Stimulated activated CD8-positive, alpha-beta memory T cell treated with anti-CD3 and anti-CD28 coated beads, Interleukin-15, amount 100 ng/mL, for 24 hours (primary cell): ENCODE measurements at places on chromosomes 6 and 20.

- peak; percentile 44 for DNase-seq
These were observed 18.1 kb downstream of the OR2B2 start for GRCh38 chr6:27893836-27894807.

GRCh38 chr6:29632789-29633533 lies at the start of gene GABBR1:
TSS of gene GABBR1 (minus strand) at chr6:29633183. CDS start at chr6:29632385, 798 bp downstream.
- DNase-seq: peak; percentile 27

- DNase-seq: no peak
These were observed 70.4 kb downstream of the ABHD12 start for GRCh38 chr20:25320035-25320800.

- DNase-seq: no peak
These were observed 461.1 kb downstream of the MMUT start for GRCh38 chr6:49001856-49002541.

- DNase-seq: no peak
These were observed 129.2 kb downstream of the FYN start for GRCh38 chr6:111743862-111744692.

GRCh38 chr20:58944610-58945009 lies 36.4 kb upstream of the NELFCD start:
- no peak for DNase-seq
